Hepatocyte (in vitro differentiated cells): ENCODE measurements at places on chromosomes 4 and X. TPM values are rescaled to one million over a fixed set of nuclear protein-coding genes. Genes with fewer than 3 reads are reported as not detected.

Gene TMEM156
- 1.3 TPM in 1 of 2 replicates, not detected in the other for total RNA-seq

Gene NAA15
- 26.9 and 29.6 TPM in 2 replicates for total RNA-seq

Gene P2RY4
- total RNA-seq: 0.87 and 3.3 TPM in 2 replicates

Gene GAGE12H
- total RNA-seq: not detected in 2 replicates

Gene BMP3
- 7.1 and 7.7 TPM in 2 replicates for total RNA-seq

Gene SPP1
- total RNA-seq: 175 and 225 TPM in 2 replicates

Gene SORCS2
- total RNA-seq: 1.6 and 2.4 TPM in 2 replicates

Gene PNMA5
- 0.07 and 0.08 TPM in 2 replicates for total RNA-seq

Gene RAI2
- 2.2 and 4.5 TPM in 2 replicates for total RNA-seq

Gene MAGEA10
- not detected in 2 replicates for total RNA-seq

Gene CDX4
- not detected in 2 replicates for total RNA-seq

Gene ZFYVE28
- total RNA-seq: 0.60 and 2.2 TPM in 2 replicates

Gene CXCL11
- not detected in 2 replicates for total RNA-seq

Gene IQCM
- 0.68 and 1.5 TPM in 2 replicates for total RNA-seq

Gene POF1B
- 33.4 and 35.2 TPM in 2 replicates for total RNA-seq

Gene HAND2
- total RNA-seq: 67.9 and 69.7 TPM in 2 replicates
